Stimulated activated CD8-positive, alpha-beta memory T cell treated with anti-CD3 and anti-CD28 coated beads, Interleukin-7, amount 100 ng/mL, for 24 hours (primary cell): ENCODE measurements at places on chromosomes 7 and 10.

DNA sequence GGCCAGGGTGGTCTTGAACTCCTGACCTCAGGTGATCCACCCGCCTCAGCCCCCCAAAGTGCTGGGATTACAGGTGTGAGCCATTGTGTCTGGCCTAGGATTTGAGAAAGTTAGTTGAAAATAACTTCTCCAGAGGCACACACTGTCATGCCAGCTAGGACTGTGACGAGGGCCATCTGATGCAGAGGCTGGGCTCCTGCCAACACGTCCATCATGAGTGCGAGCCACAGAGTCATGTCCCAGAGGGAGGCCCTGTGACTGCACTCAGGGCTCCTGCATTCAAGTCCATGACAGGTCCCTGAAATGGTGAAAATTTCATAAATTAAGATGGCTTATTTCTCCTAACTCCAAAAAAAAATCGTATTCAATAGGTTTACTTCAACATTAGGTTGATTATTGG, 17.1 kb downstream of the C10orf120 start:
- DNase-seq = no peak

DNA sequence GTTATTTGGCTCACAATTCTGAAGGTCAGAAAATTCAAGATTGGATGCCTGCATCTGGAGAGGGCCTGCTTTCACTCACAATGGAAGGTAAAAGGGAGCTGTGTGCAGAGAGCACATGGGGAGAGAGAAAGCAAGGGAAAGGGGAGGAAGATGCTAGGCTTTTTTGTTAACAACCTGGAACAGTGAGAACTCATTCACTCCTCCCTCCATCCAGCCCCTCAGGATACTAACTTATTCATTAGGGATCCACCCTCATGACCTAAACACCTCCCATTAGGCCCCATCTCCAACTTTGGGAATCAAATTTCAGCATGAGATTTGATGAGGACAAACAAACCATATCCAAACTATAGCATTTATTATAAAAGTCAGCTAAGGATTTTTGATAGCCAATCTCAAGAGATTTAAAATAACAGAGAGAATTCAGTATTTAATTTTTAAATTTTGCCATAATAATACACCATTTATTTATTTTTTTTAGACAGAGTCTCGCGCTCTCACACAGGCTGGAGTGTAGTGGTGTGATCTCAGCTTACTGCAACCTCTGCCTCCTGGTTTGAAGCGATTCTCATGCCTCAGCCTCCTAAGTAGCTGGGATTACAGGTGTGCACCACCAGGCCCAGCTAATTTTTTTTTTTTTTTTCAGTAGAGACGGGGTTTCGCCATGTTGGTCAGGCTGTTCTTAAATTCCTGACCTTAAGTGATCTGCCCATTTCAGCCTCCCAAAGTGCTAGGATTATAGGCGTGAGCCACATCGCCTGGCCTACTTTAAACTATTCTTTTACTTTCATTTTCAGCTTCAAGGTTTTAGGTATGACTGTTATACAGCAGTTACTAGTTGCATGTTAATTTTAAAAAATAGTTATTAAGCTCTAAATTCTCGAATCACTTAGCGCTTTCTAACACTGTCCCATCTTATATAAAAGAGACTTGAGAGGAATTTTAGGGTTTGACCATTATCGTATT, 20.3 kb upstream of the ETV1 start:
- no peak for DNase-seq

- no peak for DNase-seq
These were observed 255.9 kb upstream of the GLI3 start for GRCh38 chr7:42492920-42493319.

DNA sequence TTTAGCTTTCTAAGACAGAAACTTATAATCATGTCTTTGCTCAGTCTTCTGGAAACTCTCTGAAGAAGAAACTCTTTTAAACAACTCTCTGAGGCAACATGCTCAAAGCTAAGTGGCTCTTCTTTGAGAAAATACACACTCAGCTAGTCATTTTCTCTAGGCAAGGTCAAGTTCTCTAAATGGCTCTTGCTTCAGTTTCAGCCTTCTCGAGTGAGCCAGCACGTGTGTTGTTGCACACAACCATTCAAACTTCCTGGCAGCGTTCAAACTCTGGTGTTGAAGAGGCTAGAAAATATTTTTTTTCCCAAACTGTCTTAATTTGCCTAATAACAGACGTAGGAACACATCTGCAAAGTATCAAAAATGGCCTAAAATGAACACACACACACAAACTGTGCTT, 129.1 kb downstream of the THSD7A start:
- no peak for DNase-seq

DNA sequence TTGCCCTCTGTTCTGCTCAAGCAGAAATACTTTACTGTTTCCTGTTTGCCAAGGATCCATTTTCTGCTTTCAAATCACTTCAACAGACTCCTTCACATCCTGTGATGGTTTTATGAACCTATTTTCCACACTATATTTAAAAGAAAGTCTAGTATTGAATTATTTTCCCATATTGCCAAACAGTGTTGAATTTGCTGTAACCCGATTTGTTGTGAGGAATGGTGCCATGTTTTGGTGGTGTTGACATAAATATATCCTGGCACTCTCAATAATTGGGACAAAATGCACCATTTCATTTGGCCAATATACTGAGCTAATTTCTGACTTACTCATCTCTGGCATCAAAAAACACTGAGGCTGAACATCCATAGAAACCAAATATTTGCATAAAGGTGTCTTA, 615.4 kb upstream of the SEMA3D start:
- no peak for DNase-seq

DNA sequence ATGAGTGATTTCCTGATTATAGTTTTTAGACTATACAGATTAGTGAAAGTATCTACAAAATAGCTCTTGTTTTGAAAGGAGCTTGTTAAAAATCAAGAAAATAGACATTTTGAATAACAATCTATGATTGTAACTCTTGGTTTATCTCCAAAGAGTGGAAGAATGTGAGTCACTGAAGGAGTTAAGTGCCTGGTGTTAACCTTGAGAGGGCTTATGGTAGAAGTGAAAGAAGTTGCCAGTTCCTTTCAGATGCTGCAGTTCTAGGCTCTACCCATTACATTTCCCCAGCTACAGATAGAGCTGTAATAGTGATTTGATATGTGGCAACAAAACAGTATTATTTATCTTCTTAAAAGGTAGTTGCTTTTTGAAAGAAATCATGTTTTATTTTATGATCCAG, 12.7 kb downstream of the NRBF2 start:
- DNase-seq = no peak

DNA sequence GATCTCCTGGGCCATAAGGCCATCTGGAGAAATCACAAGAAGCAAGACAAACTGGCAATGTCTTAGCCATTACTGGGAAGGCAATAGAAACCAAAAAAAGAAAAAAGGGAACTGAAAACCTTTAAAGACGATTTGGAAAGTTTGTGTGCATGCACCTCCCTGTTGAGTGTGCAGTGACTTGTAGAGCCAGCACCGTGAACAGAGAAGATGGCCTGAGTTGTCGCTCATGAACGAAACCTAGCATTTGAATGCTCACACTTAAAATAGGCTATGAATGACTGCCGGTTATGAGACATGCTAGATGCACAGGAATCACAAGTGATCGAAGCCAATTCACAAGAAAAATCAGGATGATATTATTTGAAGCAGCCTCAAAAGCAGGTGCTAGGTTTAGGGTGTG, 151.3 kb upstream of the ADO start:
- no peak for DNase-seq

- no peak for DNase-seq
These were observed 353.5 kb downstream of the PAXIP1 start for GRCh38 chr7:154649434-154649833.

DNA sequence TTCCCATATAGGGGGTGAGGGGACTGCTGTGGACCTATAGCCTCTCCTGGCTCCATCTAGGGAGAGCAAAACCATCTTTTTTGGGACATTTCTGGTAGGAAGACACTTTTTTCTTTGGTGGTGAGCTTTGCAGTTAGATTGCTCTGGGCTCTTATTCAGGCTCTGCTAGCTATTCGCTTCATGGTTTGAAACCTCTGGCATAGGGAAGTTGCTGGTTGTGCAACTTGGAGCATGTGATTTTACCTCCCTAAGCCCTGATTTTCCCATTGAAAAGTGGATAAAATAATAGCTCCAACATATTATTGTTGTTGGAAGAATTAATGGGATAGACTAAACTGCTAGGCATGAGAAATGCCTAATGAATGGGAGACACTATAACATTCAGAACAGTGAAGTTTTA, 69.6 kb downstream of the CYP26A1 start:
- no peak for DNase-seq

- no peak for DNase-seq
These were observed 275.9 kb downstream of the EXOC4 start for GRCh38 chr7:133528796-133529195.

GRCh38 chr7:36497775-36498174, 108.1 kb downstream of the ANLN start:
- DNase-seq = no peak

DNA sequence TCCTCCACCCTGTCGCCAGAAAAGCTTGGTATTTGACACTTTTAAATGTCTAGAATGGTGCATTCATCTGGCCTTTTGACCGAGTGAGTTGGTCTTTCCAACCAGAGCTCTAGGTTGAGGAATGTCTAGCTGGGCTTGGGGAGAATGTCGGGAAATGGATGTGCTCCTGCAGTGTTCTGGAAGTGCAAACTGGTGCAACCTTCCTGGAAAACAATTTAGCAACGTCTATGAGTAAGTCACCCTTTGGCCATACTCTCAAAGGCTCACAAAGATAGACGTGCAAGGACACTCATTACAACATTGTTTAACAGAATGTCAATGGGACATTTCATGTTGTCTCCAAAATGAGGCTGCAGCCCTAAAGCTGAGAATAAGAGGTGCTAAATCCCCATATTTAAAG, 12.2 kb upstream of the NMT2 start:
- DNase-seq = no peak

GRCh38 chr10:111129363-111129762, 52.5 kb downstream of the ADRA2A start:
- no peak for DNase-seq

DNA sequence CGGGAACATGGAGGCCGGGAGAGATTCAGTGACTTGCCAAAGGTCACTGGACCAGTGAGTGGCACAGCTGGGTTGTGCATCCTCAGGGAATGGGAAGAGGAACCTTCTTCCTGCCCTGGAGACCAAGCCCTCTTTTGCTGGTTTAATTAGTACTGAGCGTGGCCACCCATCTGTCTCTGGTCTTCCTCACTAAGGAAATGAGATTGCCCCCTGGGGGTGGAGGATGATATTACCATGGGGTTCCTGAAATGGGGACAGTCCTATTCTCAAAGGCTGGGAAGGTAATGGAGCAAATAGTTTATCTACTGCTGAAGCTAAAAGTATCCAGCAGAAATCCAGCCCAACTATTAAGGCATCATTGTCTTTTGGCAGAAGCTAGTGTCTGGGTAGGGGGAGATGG, 98.6 kb upstream of the FGFR2 start:
- no peak for DNase-seq

DNA sequence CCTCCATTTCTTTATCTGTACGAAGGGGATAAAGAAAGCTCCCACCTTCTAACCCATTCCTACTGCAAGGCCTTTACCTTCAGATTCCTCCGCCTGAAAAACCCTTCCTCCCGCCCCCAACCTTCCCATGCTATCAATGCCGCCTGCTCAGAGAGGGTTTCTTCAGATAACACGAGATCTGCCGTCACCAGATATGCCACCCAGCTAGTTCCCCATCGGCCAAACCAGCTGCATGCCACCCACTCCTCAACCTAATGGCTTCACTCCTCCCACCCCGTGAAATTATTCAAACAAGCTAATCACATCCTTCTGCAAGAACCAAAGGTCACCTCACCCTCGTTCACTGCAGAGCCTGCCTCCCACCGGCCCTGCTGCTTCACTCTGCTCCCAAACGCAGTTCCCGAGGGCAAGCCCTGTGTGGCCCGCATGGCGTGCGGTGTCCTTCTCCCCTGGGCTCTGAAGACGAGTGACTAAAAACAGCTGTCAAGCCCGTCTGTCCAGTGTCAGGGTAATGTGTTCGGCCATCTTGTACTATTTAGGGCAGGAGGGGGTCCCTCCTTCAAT, 46.8 kb upstream of the TMEM213 start:
- DNase-seq = no peak

- DNase-seq = no peak
These were observed 309.2 kb downstream of the GFRA1 start for GRCh38 chr10:115963848-115964247.

DNA sequence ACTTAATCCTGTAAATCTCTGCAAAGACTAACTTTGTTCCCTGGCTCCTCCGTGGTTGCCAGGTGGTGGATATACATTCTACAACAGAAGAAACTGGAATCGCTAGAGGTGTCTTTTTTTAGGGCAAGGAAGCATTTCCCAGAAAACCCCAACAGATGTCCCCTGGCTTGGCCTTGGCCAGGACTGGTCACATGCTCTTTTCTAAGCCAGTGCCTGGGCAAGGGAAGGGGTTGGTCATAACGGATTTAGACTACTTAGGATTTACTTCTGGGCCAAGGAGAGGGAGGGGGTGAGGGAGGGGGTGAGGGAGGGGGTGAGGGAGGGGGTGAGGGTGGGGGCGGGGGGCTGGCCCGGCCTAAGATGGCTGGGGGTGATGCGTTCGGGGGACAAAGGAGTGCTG, 105.7 kb downstream of the SNX10 start:
- no peak for DNase-seq

- no peak for DNase-seq
These were observed 45.1 kb downstream of the SPOCK2 start for GRCh38 chr10:72043016-72043834.

DNA sequence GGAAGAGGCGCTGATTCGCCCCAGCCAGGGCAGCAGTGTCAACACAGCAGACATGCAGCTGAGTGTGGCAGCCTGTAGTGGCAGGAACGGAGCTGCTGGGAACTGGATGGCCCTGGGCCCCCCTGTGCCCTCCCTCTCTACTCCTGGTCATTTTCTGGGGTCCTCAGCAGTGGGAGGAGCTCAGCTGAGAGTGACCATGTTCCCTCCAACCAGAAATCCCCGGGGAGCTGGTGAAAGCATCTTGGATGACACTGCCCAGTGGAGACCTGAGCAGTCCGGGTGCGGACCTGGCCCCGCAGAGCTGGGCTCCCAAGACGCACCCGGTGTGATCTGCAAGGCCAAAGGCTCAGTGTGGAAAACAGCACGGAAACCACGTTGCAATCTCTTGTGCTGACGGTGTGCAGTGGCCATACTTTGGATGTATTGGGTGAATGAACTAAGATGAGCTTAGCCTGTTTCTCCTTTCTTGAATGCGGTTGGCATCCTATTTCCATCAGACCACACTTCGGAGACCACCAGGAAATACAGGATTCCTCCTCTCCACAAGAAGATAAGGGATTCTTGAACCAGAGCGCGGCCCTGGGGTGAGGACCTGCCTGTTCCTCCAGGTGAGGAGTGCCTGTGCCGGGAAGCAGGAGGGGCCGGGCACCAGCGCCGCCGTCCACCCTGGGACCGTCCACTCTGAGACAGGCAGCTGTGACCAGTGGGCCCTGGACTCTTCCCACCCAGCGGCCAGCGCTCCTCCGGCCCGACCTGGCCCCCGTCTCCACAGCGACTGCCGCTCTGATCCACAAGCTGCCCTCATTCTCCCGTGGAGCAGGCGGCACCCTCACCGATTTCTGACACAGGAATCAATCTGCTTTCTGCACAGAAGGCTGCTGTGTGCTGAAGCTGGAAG, 93.5 kb upstream of the DIP2C start:
- DNase-seq = no peak
